Activated T-cell treated with anti-CD3 and anti-CD28 coated beads, Interleukin-2, amount 50 U/mL, for 4 hours (primary cell): ENCODE measurements at places on chromosomes 7 and 10.

GRCh38 chr7:2374830-2375728 lies 20.5 kb downstream of the EIF3B start:
- DNase-seq: no peak

DNA sequence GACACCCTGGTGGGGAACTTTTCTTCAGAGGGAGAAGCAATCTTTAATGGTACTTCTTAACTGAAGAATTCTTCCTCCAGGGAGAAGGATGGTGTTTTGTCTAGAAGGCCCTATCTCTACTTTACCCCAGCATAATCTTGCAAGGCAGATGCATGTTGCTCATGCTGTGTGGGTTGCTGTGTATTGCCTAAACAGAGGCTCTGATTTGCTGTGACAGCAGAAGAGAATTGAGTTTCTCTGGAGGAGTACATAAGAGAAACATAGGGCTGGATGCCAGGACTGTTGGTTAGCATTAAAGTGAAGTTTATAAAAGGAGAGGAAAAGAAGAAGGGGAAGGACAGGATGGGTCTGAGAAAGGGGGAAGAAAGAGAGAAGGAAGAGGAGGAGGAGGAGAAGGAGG lies 248.1 kb upstream of the HPS1 start:
- DNase-seq: no peak

- no peak for DNase-seq
Observed at GRCh38 chr7:129522088-129522970, 20.0 kb downstream of the SMKR1 start.

DNA sequence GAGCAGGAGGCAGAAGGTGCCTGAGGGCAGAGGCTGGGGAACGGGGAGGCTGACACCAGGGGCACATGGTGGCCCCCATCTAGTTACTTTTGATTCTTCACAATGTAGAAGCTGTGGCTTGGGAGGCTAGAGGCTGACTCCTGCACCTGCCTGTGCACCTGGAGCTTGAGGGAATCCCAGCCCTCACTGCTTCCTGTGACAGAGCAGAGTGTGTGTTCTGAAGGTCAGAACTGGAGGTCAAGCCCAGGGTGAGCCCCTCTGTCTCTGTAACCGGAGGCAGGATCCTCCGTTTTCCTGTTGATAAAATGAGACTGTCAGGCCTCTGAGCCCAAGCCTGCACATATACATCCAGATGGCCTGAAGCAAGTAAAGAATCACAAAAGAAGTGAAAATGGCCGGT lies 124.8 kb downstream of the ACTR3B start:
- no peak for DNase-seq

DNA sequence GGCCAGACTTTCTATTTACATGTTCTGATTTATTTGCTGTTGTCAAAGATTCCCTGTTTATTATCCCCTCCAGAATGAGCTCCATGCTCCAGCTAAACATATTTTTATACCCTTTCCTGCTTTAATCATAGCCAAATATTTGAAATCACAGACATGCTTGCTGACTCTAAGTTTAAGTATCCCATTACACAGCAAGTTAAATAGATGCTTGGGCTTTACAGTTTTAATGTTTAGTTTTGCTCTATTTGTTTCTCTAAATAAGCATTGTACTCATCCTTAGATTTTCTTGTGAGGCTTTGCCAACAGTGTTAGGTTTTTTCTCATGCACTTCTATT lies 196.8 kb downstream of the TAX1BP1 start:
- DNase-seq: no peak

GRCh38 chr10:56296618-56297017 lies 64.4 kb downstream of the ZWINT start:
- DNase-seq: no peak

GRCh38 chr10:60167050-60167449 lies 222.6 kb downstream of the ANK3 start:
- no peak for DNase-seq

DNA sequence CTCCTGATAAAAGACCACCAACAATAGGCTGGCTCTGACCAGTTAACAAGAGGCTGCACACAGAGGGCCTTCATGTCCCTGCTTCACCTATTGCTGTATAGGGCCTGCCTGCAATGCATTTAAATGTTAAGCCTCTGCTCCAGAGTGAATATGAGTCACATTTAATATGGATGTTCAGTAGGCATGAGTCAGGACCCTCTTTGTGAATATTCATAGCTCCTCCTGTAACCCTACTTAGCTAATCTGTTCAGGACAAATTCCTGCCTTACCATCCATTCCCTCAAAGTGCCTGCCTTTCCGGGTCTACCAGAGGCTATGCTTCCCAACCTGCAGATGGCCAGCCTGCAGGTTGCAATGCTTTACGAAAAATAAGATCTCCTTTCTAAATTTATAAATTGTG lies 32.5 kb downstream of the ARHGAP22 start:
- DNase-seq: no peak

- no peak for DNase-seq
Observed at GRCh38 chr10:11404901-11405300, 206.5 kb downstream of the USP6NL start.

DNA sequence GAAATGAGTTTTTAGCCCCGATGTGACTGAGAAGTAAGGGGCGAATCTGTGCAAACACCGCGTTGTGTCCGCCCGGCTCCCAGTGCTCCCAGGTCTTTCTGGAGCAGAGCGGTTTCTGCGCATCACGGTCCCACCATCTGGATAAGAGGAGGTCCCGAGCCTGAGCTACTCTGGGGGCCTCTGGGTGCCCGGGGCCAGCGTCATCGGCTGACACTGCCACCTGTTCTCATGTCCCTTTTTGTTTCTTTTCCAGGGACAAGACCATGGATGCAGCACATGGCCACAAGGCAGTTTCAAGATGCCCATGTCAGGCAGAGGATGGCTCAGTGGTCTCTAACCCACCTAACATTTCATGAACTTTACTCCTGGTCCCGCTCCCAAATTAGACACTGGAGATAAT lies 24.9 kb downstream of the KLF6 start:
- no peak for DNase-seq

- no peak for DNase-seq
Observed at GRCh38 chr10:34235164-34235832, 579.8 kb downstream of the PARD3 start.

GRCh38 chr10:17669185-17669872 lies 25.4 kb downstream of the STAM start:
- peak; percentile 26 for DNase-seq

- DNase-seq: no peak
Observed at GRCh38 chr10:131700032-131700431, 200.8 kb upstream of the PPP2R2D start.

- DNase-seq: no peak
Observed at GRCh38 chr10:118758449-118758848, 3.7 kb upstream of the CACUL1 start.

DNA sequence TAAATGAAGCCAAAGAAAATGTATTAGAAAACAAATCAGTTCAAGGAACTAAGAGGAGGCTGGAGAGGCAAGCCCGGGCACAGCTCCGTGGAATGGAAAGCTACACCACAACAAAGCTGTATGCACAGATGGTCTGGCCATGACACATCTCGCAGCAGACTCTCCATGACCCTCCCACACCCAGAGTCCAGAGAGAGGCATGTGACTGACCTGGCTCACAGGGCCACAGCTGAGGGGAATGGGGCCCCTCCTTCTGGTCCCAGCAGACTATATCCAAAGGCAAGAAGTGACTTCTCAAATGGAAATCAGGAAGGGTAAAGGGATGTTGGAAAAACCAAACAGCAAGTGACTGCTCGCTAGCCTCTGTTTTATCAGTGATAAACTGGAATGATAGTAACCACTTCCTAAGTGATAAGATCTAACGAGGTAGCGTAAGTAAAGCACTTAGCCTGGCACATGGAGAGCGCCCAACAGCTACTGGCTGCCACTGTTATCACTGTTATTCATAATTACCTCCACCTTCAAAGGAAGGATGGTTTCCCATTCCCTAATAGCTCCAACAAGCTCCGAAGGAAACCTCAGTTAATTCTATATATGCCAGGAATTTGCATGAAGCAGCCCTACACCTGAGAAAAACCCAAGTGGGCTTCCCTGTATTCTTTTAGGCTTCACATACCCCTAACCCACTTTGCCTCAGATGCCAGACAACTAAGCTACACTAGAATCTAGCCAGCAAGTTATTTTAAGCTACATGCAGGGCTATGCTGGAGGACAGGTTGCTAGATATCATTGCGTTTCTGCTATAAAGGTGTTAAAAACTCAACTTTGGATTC lies 8.4 kb downstream of the OSBPL3 start:
- DNase-seq: no peak

DNA sequence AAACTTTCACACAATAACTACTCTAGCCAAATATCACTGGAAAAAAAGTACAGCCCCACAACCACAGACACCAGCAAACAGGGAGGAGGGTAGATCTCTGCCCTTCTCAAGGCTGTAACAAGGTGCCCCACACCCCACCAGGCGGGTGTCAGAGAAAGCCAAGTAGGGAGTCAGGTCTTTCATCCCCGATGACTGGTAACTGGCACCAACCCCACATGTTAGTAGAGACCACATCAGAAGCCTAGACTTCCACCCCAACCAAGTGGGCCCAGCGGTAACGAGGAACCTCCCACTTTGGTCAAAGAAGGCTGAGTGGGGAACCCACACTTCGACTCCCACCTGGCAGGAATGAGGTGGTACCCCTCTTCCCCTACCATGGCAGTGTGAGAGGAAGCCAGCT lies 16.4 kb upstream of the RUFY2 start:
- DNase-seq: peak; percentile 21

DNA sequence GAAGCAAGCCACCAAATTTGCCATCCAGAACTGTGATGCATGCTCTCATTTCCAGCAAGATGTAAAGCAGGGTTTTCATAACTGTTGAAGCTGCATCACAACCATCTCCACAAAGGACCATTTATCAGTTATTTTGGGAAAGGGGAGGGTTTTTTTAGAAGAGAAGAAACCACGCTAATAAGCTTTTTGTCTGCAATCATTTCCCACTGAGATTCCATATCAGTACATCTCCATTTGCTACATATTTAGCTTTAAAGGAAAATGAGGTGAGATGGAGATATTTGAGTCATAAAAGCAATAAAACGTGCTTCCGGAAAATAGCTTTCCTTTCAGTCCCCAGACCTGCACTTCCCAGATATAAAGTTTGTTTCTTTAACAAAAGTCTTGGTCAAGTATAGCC lies 258.2 kb downstream of the FRMD4A start:
- DNase-seq: no peak

GRCh38 chr7:100933734-100934133 lies 15.6 kb upstream of the MUC3A start:
- no peak for DNase-seq

DNA sequence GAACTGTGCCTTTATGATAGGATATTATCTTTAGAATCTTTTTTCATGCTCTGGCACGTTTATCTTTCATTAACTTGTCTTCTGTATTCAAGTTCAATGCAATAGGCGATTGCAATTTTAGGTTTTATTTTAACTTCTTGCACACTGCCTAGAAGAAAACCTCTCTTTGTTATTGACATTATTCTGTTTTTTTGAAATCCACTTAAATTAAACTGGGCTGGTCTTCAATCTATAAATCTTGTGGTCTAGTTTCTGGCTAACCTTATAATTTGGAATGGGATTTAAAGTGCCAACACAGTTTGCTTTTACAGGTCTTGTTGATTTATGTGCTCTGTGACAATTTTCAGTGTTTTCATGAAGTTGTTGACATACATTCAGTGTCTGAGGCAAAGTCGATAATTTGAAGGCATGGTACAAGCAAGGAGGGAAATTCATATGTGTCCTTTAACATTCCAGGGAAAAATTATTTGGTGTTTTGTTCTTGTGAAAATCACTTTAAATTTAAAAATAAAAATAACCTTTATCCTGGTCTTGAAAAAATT lies 240.9 kb downstream of the KIAA1217 start:
- DNase-seq: no peak

- DNase-seq: no peak
Observed at GRCh38 chr7:93218997-93219827, 7.1 kb downstream of the HEPACAM2 start.

GRCh38 chr7:28701731-28702130 lies 256.4 kb downstream of the TRIL start:
- DNase-seq: no peak

GRCh38 chr10:77638321-77639101 lies 903 bp upstream of the KCNMA1 start:
- DNase-seq: no peak

- no peak for DNase-seq
Observed at GRCh38 chr10:22674573-22674930, 39.8 kb downstream of the PIP4K2A start.

GRCh38 chr7:28093623-28094232 lies 86.9 kb downstream of the JAZF1 start:
- peak; percentile 20 for DNase-seq

DNA sequence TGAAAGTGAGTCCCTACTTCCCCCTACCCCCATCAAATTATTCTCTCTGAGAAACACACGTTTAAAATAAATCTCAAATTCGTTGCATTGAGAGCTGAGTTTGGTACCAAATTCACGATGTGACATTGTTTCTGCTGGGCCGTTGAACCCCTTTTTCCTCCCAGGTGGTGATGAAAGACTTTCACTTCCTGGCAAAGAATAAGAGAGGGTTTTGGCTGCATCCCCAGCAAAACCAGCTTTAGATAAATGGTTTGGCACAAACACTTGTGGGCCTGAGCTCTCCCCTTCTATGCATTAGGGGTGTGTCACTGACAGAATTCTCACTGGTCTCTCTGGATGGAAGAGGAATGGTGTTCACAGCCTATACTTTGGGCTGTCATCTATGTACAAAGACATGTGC lies 8.8 kb upstream of the DNTT start:
- no peak for DNase-seq

DNA sequence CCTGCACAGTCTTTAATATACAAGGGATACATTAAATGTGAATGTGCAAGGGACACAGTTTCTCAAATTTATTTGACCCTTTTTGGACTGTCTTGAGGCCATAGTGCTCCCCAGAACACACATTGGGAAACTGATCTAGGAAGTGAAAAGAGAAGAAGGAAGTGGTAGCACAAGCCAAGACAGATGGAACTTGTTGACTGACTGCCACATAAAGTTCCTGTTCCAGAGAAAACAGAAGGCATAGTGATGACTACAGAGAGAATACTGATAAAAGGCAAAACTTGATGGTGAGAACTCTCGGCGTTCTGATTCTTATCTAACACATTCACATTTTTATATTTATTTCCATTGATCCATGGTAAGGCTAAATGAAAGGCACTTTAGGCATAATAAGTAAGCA lies 1216.4 kb downstream of the CNTNAP2 start:
- DNase-seq: no peak

DNA sequence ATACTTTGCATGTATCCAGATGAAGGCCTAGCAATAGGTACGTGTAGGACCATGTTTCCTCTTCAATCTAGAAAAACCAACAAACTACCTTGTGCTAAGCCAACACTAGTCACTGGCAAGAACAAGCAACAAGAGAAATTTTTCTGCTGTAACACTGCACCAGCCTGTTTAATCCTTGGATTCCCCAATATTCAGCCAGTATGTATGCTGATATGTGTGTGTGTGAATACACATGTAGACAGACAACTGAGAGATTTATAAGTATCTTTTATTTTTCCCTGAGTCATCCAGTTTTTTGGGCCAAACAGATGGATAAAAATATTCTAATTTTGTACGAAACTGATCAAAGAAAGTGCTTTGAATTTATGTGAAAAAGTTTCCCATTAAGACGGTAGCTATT lies 26.2 kb downstream of the GLI3 start:
- DNase-seq: no peak
